ENCODE measurements at places on chromosomes 6 and 20. TPM values are rescaled to one million over a fixed set of nuclear protein-coding genes. Genes with fewer than 3 reads are reported as not detected.
A peak's percentile ranks its signal among the peaks of the same experiment; 100 is the strongest.

GRCh38 chr6:76831299-76831698, 632.0 kb downstream of the HTR1B start:
- no peak for DNase-seq

Gene DSE
- 61.5 TPM for total RNA-seq

DNA sequence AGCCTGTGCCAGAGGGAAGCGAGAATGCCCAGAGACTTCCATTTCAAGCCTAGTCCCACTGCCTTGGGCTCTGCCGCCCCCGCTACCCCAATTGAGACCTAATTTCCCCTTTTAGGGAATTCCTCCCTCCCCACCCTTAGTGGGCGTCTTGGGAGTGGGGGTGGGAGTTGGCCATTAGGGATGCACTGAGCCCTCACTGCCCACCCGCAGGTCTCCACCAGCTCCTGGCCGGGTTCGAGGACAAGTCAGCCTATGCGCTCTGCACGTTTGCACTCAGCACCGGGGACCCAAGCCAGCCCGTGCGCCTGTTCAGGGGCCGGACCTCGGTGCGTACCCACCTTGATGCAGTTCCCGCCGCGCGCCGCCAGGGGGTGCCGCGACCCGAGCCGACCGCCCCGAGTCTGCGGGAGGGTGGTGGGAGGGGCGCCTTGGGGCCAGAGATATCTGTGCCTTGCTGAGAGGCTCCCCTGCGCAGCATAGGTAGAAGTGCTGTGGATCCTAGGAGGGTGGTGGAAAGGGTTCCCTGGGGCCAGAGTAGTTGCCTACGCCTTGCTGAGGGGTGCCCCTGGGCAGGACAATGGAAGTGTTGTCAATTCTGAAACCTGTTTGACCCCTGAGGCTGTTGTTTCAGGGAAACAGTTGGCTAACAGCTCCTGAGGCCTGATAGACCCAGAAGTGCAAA, 9.2 kb downstream of the ITPA start:
- peak; percentile 88 for DNase-seq

- DNase-seq: no peak
These were observed 31.9 kb downstream of the ZNF184 start for GRCh38 chr6:27441001-27441400.

Gene CCDC170
- 1.7 TPM for total RNA-seq

DNA sequence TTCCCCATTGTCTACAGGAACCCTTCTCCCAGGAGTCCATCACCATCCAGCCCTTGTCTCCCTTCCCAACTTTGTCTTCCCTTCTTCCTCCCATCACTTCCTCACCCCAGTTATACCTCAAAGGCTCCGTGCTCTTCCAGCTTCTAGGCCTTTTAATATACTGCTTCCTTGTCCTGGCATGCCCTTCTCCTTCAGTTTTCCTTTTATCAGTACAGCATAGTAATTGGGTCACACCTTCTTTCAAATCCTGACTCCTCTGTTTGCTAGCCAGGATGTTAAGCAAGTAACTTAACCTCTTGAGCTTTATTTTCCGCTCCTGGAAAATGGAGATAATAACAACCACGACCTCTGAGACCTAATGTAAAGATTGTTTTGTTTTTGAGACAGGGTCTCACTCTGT, 54.9 kb upstream of the PNRC1 start:
- DNase-seq: no peak

GRCh38 chr6:160285541-160286105, 27.0 kb upstream of the SLC22A2 start:
- no peak for DNase-seq

DNA sequence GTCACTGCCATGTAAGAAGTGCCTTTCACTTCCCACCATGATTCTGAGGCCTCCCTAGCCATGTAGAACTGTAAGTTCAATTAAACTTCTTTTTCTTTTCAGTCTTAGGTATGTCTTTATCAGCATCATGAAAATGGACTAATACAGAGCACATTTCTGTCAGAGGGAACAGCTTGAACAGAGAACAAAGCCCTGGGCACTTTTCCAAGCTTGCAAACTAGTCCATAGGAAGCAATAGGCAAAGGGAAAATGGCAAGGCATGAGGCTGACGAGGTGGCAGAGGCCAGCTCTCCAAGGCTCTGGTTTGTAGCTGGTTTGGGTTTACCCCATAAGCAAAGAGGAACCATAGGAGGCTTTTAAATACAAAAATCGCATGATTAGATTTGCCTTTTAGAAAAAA, 185.1 kb upstream of the HDDC2 start:
- no peak for DNase-seq

GRCh38 chr6:168823397-168824212, 382.6 kb downstream of the SMOC2 start:
- DNase-seq: no peak

GRCh38 chr6:17730078-17730704, 23.5 kb upstream of the NUP153 start:
- DNase-seq: no peak

Gene SRSF3
- total RNA-seq: 190 TPM

DNA sequence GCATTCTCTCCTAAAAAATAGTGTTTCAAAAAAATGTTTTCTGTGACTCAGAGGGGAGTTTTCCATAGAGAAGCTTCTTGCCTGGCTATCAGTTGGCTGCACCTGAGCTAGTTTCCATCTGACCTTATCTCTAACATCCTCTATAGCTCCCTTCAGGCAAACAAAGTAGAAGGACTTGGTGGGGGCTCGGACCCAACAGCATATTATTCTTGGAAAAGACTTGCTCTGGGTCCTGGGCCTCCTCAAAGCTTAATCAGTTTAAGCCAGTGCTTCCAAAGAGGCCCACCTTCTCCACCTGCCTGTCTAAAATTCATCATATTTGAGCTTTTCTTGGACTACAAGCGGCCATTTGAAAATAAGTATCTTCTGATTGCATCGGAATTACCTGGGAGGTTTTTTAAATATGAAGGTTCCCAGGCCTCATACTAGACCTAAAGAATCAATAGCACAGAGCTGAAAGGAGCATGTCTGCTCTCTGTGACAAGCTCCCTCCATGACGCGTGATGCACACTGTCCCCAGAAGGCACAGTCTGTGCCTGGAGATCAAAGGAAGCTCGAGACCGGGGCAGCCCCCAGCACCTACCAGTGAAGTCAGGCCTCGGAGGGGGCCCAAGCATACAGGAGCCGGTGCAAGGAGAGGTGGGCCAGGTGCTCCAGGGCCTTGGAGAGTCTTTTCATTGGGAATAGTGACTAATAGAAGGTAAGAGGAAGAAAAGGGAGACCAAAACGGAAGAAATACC, 80.6 kb upstream of the HIVEP1 start:
- no peak for DNase-seq

- no peak for DNase-seq
These were observed 19.3 kb downstream of the SLCO4A1 start for GRCh38 chr20:62661647-62662046.

- no peak for DNase-seq
These were observed 520.9 kb upstream of the CITED2 start for GRCh38 chr6:139895205-139895793.

DNA sequence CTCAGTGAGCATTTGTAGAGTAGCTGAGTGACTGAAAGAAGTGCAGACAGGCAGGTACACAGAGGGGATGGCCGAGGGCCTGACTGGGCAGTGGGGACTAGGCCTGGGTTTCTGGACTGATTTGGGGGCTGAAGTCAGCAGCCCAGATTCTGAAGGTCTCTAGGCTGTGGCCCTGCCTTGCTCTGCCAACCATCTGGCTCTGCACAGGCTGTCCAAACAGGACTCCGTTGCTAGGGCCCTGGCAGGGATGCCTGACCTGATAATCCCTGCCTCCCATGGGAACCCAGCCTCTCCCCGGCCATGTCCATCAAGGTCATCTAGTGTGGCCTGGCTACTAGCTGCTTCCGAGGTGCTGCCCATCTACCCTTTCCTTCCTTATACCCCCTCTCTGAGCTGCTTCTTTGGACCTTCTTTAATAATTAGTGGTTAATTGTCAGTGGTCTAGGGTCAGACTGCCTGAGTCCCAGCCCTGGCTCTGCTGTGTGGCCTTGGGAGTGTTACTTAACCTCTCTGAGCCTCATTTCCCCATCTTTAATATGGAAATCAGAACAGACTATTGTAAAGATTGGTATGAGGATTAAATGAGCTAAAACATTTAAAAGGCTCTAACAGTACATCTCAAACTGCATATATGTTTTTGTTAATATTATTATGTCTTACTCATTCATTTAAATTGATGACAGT, 137.9 kb downstream of the VEGFA start:
- no peak for DNase-seq

Gene SLC2A10
- total RNA-seq: 19.2 TPM

Gene RAMACL
- 2.7 TPM for total RNA-seq

Gene BEND6
- 9.8 TPM for total RNA-seq

DNA sequence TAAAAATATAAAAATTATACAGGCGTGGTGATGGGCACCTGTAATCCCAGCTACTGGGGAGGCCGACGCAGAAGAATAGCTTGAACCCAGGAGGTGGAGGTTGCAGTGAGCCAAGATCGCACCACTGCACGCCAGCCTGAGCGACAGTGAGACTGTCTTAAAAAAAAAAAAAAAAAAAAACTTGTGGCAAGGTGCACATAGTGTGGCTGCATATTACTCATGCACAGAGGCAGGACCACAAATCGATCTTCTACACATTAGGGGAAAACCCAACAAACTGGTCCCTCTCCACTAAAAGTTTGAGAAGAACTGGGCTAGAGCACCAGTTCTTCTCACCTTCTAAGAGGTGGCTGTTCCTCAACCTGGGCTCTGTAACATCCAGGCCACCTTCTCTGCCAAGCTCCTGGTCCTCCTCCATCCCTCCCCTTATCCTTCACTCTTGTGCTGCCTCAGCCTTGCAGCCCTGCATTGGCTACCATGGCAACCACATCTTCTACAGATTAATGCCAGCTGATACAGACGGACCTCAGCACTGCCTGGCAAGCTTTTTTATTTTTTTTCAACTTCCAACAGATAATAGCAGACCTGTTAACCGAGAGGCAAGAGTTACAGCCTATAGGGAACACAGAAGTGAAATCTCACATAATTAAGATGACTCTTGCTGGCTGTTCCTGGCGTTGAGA, 88.0 kb downstream of the ATP9A start:
- DNase-seq: no peak

DNA sequence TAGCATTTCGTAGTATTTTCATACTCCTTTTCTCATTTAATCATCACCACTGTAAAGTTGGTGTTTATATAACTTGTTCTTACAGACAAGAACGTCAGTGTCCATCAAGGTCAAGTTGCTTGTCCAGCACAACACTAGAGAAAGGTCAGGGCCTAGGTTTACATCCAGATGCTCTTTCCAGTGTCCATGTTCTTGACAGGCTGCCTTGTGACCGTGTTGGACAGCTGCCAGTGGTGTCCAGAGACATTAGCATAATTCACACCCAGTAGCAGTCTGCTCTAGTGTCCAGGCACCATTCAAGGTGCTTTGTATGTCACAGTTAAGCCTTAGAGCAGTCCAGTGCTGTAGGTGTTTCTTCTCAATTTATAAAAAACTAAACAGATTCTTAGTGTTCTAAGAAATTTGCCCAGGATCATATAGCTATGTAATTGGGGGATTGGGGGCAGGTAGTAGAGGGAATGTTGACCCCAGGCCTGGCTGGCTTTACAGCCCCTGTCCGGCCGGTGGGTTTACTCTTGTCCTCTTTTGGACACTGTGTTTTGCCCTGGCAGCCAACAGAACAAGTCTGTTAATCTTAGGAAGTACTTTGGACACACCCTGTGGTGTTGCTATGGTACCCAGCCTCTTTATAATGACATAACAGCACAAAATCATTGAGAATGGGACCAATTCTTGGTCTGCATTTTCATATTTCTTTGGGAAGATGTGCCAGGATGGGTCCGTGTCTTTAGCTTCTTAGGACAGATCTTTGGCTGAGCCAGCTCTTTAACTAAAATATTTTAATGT, 8.0 kb downstream of the STK35 start:
- no peak for DNase-seq

Gene HLA-DQB1
- total RNA-seq: 13.8 TPM

Gene RPRD1B
- 24.7 TPM for total RNA-seq

DNA sequence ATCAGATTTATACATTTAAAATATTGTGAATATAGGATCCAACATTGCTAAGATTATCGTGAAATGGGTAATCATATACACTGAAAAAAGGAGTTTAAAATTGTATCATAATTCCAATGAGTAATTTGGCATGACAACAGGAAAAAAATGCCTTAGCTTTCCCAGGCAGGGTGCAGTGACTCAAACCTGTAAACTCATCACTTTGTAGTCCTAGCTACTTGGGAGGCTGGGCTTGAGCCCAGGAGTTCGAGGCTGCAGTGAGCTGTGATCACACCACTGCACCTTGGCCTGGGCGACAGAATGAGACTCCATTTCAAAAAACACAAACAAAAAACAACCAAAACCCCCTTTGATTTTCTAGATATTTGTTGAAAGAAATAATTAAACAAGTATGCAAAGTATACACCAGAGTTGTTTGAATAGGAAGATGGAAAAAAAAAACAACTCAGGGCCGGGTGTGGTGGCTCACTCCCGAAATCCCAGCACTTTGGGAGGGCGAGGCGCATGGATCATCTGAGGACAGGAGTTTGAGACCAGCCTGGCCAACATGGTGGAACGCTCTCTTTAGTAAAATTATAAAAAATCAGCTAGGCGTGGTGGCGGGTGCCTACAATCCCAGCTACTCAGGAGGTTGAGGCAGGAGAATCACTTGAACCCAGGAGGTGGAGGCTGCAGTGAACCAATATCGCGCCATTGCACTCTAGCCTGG, 98.7 kb downstream of the TRERF1 start:
- DNase-seq: peak; percentile 35

- no peak for DNase-seq
These were observed 8.8 kb downstream of the EDN1 start for GRCh38 chr6:12298995-12299394.

Gene DEFB124
- total RNA-seq: 2.9 TPM

DNA sequence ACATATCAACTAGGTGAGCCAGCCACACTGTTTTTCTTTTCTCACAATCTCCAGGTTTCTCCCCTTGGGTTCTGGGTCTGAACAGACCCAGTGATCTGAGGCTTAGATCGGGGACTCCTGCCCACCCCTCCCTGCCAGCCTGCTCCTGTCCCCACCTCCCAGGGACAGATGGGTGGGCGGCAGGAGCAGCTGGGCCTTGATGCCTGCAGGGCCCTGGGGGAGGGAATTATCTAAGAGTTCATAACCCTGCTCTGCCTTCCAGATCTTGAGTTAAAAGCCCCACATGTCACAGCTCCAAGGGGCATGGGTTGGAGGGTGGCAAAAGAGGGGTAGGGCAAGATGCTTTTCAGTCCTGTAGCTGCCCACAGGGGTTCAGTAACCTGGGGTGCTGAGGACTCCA, 5.2 kb upstream of the XKR7 start:
- no peak for DNase-seq

DNA sequence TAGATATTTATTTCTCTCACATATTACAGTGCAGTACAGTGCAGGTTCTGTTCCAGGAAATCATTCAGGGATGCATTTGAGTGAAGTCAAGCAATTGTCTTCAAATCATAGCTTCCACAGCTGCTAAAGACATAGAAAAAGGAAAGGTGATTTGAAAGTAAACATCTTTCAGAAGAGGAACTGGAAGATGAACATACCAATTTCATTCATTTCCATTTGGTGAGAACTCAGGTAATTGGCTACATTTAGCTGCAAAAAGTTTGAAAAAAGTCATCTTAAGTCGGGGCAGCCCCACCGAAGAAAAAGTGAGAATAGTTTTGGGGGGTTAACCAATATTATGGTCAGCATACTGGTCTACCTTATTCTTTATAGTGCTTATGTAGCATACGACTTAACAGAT, 61.4 kb upstream of the IL20RA start:
- DNase-seq: no peak

GRCh38 chr20:39503902-39504709, 542.0 kb downstream of the DHX35 start:
- DNase-seq: no peak

Gene RALGAPA2
- 38.0 TPM for total RNA-seq

GRCh38 chr6:143394389-143394788, 56.1 kb downstream of the ADAT2 start:
- DNase-seq: no peak

Gene RNF39
- total RNA-seq: not detected

Measured in posterior vena cava (tissue), 2 donors.